ENCODE measurements at places on chromosomes 12 and 14.

DNA sequence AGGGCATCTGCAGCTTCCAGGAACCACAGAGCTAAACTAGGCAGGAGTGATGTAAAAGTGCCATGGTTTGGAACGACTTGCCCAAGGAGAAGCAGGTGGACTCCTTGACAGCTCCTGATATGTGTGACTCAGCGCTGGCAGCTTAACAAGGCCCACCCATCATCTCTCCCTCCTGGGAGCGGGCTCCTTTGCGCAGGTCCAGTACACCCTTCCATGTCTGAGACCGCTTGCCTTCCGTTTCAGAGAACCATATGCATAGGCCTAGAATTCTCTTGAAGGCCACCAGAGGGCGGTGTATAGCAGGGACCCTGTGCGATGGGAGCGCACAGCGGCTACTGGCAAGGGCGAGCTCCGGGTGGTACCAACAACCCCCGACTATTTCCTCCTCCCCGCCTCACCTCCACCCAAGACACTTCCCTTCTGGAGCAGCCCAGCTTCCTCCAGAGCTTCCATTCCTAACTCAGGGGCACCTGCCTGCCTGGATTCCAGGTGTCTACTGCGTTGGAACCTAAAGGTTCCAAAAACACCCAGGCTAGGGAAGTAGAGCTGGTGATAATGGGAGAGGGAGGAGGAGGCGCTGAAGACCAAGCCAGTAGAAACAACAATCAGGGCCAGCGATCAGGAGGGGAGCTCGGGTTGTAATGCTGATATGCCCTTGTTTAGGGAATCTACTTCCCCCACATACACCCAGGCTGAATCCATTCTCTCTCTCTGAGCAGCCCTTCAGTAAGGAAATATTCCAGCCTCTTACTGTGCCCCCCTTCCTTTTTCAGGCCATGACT is 6.3 kb downstream of the DHH start:
- peak; percentile 69 for DNase-seq

- no peak for DNase-seq
Measured at GRCh38 chr12:58873496-58873895, 46.8 kb downstream of the LRIG3 start.

DNA sequence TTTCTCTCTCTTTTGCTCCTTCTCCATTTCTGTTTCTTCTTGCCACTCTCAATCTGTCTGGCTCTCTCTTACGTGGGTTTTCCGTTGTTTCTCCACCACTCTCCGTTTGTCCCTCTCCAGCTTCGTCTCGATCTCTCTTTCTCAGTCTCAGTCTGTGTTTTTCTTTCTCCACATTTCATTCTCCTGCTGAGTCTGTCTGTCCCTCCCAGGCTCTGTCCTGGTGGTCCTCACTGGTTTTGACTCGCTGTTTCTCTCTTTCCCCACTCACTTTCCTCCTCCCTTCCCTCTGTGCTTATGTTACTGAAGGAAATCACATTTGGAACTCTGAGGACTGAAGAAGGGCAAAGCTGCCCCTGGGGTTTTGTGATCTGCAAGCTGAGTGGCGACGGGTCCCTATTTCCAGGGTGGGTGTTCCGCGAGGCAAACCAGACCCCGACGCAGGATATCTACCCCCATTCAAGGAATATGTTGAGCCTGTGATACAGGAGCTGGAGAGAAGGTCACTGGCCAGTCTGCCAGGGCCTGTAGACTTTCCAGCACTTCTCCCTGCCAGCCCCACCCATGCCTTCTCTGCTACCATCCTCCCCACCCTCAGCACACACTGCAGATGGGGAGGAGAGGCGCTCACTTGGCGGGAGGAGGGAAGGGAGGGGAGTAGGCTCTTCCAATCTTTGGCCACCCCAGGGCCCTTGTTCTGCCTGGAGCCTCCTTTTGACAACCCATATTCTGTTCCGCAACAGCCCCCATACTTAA is 102.7 kb upstream of the MAP1LC3B2 start:
- no peak for DNase-seq

DNA sequence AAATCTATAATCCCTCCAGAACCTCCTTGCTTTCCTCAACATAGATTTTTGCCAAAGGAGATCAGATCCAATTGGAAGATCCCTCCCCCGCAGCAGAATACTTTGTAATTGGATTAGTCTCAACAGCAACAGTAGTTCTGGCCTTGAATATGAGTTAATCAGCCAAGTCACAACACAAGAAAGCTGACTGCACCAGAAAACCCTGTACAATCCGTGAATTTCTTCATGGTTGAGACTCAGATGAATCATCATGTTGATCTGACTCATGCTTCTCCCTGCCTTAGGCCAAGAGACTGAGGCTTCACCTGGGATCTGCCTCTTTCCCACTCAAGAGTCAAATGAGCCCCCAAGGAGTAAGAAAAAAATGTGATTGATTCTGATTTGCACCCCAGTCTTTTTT is 3.0 kb upstream of the METTL17 start:
- DNase-seq: no peak

DNA sequence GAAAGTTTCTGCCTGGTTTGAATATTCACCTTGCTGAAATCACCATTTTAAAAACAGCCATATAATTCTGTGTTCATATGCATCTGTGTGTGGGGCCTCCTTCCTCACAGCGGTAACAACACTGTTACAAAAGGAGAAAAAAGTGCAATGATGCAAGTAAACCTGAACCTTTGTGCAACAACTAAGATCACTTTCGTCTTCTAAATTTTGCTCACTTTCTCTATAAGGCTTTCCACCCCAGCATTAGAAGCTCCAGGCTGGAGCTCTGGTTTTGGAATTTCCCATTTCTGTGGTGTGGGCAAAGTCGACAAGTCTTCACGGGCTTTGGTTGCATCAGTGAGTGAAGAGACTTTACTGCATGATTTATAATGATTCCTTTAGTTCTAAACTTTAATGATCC is 18.4 kb downstream of the FGD6 start:
- DNase-seq: no peak

GRCh38 chr12:89827592-89827991 is 119.0 kb upstream of the ATP2B1 start:
- no peak for DNase-seq

DNA sequence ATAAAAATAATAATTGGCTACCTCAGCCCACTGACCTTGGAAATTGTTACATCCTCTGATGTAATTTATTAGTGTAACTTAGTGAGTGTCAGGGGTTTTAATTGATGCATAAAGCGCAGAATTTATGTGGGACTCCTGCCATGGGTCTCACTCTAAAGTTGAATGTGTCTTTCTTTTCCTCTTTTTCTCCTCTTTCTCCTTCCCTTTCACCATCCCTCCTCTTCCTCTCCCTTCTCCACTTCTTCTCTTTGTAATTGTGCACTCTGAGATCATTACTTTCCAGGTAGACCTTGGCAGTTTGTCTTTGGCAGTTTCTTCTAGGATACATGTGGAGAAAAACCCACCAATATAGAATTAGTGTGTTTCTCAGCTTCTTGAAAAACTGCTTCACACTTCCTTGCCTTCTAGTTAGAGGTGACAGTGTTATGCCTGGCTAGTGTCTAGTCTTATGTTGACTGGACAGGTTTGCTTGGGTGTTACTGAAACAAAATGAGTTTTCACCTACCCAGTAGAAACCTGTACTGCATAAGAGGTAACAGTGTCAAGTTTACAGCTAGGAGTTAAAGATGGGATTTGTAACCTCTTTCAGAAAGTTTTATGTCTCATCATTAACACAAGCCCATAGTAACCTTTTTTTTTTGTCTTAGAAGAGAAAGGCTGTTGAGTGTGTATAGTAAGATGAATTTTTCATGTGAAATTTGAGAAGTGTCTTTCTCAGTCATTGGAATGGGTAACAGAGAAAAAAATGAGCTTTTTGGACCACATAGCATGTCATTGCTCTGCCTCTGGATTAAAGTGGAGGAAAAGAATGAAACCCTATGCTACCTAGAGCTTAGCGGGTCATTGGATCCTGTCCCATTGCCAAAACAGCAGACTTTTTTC is 18.6 kb downstream of the PELI2 start:
- no peak for DNase-seq

DNA sequence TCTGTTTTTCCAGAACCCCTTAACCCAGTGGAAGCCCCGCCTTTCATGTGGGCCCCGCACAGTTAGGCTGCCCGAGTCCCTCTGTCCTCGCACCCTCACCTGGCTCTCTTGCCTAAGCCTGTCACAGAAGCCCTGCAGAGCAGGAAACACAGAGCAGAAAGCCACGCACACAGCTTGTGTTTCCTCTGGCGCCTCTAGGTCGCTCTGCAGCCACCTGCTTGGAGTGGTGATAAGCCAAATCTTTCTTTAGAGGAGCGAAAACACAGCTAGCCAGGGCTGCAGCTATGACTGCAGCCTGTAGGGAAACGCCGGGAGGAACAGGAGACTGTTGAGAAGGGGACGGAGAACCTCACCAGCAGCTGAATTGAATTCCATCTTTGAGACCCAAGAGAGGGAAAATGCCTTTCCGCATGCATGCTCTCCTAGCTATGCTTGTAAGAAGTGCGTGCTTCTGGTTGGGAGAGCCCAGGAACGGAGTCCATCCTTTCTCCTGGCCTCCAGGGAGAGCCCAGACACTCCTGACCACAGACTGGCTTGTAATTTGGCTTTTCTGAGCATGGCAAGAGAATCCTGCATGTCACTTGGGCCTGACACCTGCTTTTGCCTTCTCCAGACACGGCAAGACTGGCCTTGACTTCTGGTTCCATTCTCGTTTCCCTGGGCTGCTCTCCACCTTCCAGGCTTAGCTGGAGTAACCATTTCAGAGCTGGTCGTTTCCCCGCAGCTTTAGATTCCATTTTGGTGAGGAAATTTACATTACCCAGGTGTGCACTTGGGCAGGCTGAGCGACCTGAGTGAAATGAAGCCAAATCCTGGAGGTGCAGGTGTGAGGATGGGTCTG is 301.6 kb downstream of the CACNA1C start:
- no peak for DNase-seq

- DNase-seq: no peak
Measured at GRCh38 chr14:102295270-102295669, 9.7 kb downstream of the MOK start.

DNA sequence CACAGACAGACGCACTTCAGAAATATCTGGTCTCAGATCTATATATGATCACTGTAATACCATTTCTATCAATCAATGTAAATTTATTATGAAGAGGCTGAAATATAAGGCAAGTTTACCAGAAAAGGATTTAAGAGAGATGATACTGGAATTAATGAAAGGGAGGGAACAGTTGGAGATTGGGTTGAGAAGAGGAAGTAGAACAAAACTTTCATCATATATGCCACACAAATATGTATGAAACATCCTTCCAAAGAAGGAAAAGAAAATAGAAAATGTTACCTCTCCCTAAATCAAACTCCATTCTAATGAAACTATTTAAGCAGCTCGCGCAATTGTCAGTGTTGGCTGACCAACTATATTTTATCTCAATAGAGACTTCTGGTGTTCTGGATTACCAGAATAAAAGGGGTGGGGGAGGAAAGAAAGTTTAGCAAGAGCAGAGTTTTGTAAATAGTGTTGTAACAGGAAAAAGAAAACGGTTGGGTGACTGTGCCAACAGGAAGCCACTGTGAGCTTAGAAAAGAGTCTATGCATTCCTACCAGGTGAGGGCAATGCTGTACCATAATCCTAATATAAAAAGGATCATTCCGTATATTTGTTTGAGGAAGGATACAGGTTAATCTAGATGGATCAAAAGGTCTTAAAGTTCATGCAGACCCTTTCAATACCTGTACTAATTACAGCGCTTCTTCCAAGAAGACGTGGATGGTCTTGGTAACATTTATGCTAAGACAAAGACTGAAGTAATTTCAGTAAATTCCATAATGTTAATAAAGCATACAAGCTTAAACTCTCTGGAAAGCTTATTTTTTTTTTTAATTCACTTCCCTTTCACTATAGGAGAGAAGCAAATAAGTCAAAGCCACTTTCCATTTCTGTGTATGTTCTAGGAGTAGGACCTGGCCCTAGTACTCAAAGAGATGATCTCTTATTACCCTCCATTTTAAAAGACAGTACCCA is 14.5 kb upstream of the LLPH start:
- no peak for DNase-seq

GRCh38 chr12:96907671-96908422 is 790 bp downstream of the NEDD1 start:
- peak; percentile 31 for DNase-seq

GRCh38 chr12:97758586-97758985 is 296.0 kb downstream of the RMST start:
- DNase-seq: no peak

DNA sequence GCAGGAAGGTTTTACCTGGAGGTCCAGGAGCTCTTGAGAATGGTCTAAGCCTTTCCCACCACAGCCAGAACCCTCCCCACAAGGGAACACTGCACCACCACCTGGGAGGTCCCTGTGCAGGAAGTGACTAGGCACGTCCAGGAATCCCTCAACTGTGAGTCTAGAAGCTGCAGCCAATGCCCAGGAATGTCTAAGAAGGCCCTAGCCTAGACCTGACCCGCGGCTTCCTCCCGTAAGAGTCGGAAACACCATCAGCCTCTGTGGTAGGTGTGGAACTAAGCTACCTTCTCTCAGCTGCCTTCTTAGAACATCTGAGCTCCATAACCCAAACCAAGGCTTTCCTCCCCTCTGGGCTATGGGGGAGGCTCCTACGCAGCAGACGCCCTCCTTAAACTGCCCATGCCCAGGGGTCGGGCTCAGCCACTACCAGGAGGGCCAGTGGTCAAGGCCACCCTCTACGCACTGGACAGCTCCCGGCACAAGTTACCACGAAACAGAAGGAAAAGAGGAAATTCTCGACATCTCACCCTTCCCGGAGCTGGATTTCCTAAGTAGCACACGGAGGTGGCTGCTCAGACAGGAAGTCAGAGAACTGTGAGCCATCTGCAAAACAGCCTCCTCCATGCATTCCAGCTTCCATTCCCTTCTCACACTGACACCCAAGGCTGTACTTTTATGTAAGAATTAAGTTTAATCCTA is 25.5 kb downstream of the ZFYVE21 start:
- no peak for DNase-seq

GRCh38 chr14:95681153-95681552 is 5.1 kb upstream of the TCL1B start:
- DNase-seq: no peak

All from central memory CD4-positive, alpha-beta T cell (primary cell).